Stimulated activated CD4-positive, alpha-beta T cell treated with anti-CD3 and anti-CD28 coated beads, Interleukin-4, amount 100 ng/mL, for 4 hours (primary cell): ENCODE measurements at places on chromosomes 2 and 18.
A peak's percentile ranks its signal among the peaks of the same experiment; 100 is the strongest.

DNA sequence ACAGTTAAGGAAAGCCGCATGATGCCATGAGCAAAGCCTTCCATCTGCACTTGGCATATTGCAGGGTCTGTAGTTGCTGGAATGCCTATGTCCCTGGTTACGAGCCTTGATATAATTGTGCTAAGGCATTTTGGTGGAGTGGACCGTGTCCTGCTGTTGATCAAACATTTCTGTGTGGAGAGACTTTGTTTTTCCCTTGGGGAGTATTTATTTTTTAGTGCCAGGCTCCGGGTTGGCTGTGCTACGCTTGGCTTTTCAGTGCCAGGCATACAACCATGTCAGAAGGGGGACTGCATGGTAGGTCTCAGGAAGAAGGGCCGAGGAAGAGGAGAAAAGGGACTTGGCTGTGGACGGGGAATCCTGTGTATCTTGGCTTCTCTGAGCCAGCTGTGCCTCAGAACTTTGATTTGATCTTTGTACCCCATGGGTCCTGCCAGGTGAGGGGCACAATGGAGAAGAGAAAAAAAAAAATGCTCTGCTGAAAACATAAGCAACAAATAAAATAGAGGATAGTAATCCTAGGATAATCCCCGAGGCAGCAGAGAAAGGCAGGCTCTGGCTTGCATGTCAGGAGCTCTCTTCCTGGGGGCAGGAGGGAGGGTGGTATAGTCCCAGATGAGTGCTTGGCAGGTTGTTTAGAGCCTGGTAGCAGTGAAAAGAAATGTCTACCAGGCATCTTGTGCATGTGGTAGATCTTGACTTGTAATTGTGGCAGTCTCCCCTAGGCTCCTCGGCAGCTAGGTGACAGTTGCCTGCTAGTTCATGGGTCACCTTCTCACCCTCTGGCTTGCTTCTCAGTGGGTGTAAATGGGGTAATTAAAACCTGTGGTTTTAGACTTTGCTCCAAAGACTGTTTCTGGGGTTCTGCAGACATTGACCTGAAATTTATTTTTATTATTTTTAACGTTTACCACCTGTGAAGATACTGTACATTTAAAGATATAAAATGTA, 233.0 kb downstream of the NEDD4L start:
- no peak for DNase-seq

GRCh38 chr18:78713726-78714125, 265.9 kb upstream of the SALL3 start:
- no peak for DNase-seq

DNA sequence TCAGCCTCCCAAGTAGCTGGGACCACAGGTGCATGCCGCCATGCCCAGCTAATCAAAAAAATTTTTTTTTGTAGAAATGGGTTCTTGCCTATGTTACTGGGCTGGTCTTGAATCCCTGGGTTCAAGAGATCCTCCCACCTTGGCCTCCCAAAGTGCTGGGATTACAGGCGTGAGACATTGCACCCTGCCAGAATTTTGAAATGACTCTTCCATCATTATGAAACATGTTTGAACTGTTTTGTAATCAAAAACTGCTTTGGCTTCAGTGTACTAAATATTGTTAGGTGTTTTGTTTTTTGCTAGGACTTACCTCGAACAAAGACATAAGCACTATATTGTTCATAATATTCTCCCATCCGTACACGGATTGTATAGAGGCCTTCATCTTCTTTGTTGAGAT, 55.8 kb downstream of the MYOM1 start:
- DNase-seq: no peak

- DNase-seq: no peak
Measured at GRCh38 chr2:124668161-124668560, 643.1 kb downstream of the CNTNAP5 start.

GRCh38 chr2:74625658-74626425, 22.3 kb downstream of the M1AP start:
- no peak for DNase-seq

DNA sequence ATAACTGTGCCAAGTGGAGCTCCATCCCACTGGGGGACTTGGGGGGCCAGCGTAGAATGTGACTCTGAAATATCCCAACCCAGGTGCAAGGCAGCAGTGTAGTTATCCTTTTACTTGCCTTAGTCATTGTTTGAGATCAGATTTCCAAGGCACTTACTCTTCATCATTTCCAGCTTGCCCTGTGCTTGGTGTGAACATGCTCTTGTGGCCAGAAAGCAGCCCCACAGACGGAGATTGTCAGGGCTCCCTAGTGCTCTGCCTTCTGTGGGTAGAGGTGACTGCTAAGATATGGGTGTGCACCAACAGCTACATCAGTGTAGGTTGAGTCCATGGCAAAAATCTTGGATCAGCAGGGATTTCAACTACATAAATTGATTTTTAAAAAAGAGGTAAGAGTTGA, 2010.0 kb upstream of the PIK3C3 start:
- DNase-seq: no peak

DNA sequence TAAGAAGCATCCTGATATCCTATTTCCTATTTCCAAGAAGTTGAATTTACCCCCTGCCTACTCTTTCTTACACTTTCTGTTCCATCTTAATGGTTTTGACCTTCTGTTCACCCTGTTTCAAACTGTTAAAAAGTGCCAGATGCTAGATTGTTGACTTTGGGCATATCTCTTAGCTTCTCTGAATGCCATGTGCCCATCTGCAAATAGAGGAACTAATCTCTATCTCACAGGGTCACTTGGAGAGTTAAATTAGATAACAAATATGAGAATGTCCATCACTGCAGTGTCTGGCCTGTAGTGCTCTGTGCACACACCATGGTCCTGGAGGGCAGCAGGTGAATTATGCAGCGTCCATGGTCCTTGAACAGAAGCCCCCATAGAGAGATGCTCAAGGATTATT, 83.8 kb downstream of the LRATD1 start:
- no peak for DNase-seq

DNA sequence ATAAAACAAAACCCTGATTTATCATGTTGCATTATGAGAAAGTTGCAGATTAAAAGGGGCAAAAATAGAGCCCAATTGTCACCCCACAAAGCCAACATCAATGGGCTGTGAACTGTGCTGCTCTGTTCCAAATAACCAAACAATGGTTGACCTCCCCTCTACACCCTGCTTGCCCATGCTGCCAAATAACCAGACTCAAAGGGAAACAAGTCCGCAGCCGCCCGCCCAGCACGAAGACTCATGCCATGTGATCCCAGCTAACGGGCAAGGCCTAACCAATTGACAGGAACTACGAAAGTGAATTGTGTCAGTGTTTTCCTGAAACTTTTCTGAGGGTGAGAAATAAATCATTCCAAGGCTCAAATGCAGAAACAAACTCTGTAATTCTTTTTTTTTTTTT, 97.9 kb upstream of the RIOK3 start:
- DNase-seq: no peak

- DNase-seq: no peak
Measured at GRCh38 chr2:37560863-37561614, 110.4 kb downstream of the CDC42EP3 start.

DNA sequence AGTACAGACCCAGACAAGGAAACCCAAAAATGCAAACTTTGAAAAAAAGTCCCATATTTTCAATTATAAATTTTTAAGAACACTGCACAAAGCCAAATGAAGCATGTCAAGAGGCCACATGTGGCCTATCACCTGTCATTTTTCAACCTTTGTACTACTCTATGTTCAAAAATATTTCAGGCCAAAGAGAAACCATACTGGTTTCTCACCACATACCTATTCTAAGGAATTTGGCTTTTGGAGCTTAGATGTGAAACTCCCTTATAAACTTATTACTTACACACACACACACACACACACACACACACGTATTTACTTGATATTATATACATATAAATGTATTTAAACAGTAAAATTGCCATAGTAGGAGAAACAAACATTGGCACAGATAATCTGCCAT, 338.7 kb downstream of the TXNL1 start:
- DNase-seq: no peak

GRCh38 chr18:75456199-75456631, 28.7 kb upstream of the SMIM21 start:
- peak; percentile 50 for DNase-seq

DNA sequence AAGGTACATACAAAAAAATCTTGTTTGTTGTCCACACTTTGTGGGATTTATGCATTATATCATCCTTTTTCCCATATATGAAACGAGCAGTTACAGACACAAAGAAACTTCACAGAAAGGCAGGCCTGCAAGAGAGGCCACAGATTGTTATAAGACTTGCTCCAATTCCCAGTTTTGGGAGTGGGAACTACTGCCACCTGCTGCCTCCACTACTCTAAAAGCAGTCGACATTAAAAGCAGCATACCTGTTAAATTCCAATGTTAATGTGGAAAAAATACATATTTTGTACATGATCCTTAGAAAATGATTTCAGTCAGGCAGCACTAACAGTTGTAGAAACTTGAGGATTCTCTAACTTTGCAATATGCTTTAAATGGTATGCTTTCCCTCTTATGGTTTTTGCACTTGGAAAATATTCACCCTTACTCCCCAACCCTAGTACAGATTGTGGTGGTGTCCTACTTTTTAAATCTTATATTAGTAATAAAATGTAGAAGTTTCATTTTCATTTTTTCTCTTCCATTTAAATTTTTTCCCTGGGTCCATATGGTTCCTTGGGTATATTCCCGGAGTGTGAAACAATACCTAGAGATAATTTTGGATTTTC, 37.9 kb downstream of the SLC38A11 start:
- no peak for DNase-seq

GRCh38 chr18:5955861-5956260, 60.5 kb upstream of the TMEM200C start:
- DNase-seq: no peak
